Hematopoietic multipotent progenitor cell treated with erythropoietin and hydrocortisone succinate and interleukin-3 and kit ligand, for 4 days (in vitro differentiated cells): ENCODE measurements at places on chromosomes 11 and 22.

- DNase-seq: no peak
Observed at GRCh38 chr11:109619498-109619897, 197.5 kb downstream of the C11orf87 start.

GRCh38 chr11:103631841-103632240 lies 404.6 kb upstream of the DDI1 start:
- no peak for DNase-seq

GRCh38 chr11:32213223-32213622 lies 122.3 kb downstream of the RCN1 start:
- no peak for DNase-seq

DNA sequence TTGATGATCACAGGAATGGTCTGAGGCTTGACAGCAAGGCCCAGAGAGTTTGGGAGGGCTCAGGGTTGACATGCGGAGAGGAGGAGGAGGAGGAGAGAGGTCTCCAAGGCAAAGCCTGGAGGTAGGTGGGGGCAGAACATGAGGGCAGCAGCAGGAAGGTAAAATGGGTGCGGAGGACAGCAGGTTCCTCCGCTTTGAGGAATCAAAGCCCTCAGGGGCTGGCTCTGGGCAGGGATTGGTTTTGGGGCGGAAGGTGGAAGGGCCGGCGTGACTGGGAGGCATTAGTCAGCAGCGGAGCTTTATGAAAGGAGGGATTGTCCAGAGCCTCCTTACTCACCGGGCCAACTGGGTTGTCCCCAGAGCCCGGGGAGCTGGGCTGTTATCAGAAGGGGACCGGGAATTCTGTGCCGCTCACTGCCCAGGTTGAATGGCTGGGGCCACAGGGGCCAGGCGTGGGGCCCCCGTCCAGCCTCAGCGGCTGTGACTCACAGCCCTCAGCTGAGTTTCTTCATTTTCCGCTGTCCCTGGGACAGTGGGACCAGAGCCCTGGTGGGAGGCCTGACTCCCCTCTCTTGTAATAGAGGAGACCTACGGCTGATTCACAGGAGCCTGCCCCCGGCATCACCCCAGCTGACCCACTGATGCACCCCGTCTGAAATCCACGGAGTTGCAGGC lies 36.2 kb downstream of the LIF start:
- DNase-seq: no peak

GRCh38 chr11:107587306-107587979 lies 3.5 kb upstream of the ELMOD1 start:
- no peak for DNase-seq

DNA sequence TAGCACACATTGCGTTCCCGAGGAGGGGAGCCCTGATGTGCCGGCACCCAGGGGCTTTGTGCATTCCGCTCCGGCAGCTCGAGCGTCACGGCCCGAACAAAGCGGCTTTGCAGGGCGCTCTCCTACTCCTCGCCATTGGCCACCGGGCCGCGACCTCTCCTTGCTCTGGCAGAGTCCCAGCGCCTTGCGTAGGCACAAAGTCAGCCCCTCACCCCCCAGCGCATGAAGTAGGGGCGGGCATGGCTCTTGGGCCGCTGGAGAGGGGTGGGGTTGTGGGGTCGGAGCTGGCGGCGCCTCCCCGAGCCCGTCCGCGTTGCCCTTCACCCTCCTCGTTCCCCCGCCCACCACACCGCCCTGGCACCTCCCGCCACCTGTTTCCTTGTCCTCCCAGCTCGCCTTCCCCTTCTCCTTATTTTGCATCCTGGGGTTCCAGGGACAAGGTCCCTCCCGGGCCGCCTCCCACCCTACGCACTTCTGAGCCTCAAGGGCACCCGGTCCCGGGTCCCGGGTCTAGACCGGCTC lies 753 bp upstream of the PPARA start:
- peak; percentile 66 for DNase-seq

GRCh38 chr22:38026130-38027111 lies 30.8 kb upstream of the PICK1 start:
- no peak for DNase-seq

- DNase-seq: no peak
Observed at GRCh38 chr11:826836-827145, 928 bp upstream of the CRACR2B start.
